ENCODE measurements at places on chromosomes 11 and 22.
A peak's percentile ranks its signal among the peaks of the same experiment; 100 is the strongest.

- DNase-seq: no peak
Measured at GRCh38 chr11:55719608-55720160, 53.6 kb upstream of the OR5D13 start.

DNA sequence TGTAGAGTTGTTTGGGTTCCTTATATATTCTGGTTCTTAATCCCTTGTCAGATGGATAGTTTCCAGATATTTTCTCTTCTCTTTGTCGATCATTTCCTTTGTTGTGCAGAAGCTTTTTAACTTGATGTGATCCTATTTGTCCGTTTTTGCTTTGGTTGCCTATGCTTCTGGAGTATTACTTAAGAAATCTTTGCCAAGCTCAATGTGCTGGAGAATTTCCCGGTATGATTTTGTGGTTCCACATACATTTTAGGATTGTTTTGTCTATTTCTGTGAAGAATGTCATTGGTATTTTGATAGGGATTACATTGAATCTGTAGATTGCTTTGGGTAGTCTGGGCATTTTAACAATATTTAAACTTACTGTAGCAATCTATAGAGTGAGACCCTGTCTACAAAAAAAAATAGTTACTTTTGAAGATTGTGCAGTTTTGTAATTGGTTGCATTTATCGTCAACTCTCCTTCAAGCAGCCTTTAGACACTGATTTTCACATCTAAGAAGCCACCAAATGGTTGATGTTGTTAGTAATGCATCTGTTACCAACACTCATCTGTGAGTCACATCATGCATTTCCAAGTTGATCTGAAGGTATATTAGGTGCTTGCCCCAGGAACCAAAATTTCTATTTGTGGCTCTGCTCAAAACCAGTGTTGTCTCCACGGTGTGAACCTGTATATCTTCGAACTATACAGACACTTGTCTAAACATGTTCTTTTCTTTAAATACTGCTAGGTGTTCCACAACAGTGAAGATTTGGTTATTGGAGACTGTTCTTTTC, 21.4 kb downstream of the XRCC6 start:
- DNase-seq: no peak

DNA sequence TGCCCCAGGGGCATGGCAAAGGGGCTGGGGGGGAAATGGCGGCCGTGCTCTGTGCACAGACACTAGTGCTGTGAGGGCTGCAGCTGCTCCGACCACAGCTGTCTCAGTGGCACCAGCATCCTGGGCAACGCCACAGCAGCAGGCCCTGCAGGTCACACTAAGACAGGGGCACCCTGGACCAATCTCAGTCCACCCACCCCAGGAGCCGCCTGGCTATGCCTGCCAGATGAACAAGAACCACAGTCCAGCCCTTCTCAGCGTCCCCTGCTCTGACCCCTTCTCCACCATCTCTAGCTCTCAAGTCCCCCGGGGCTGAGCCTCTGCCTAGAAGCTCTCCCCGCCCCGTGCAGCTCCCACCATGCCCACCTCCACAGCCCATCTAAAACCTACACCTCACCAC, 16.5 kb downstream of the TUBGCP6 start:
- DNase-seq: no peak

DNA sequence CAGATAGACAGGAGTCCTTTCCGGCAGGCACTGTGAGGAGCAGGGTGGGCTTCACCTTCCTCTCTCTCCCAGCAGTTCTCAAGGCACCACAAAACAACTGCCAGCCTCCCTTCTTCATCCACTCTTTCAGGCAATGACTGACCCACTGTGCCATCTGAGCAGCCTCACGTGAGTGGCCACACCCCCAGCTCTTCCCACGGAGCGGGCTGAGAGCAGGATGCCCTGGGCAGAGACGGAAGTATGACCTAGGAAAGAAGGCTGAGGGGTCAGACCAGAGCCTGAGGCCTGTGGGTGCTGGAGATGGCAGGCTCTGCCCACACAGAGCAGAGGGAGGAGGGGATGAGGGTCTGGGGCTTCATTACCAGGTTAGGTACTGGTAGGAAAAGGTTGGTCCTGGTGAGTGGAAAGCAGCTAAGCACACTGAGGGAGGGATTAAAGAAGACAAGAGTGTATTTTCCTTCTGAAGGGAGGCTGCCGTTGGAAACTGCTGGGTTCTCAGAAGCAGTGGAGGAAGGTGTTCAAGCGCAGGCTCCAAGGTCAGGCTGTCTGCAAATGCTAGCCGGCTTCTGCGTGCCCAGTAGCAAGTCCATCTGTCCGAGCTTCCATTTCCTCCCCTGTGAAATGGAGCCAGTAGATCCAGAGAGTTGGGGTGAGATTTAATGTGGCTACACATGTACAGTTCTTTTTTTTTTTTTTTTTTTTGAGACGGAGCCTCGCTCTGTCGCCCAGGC, 4.6 kb downstream of the NLRP6 start:
- DNase-seq: no peak

GRCh38 chr22:17284466-17284865, 65.2 kb upstream of the ADA2 start:
- no peak for DNase-seq

- no peak for DNase-seq
Measured at GRCh38 chr11:112087212-112087611, 539 bp downstream of the SDHD start.

DNA sequence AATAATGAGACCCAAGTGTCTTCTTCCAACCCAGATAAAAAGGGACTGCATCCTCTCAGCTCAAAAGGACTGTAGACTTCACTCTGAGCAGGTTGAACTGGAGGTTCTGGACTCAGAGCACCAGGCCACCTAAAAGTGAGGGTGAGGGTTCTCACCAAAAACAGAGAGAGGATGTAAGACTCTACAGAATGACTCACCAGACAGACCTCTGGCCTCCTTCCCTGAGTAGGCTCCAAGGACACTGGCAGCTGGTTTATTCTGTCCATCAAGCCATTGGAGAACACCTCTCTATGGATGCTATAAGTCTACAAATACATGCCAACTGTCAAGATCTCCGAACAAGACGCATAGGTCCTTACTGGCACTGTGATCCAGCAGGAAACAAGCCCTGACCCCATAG, 27.2 kb downstream of the FEZ1 start:
- DNase-seq: no peak

DNA sequence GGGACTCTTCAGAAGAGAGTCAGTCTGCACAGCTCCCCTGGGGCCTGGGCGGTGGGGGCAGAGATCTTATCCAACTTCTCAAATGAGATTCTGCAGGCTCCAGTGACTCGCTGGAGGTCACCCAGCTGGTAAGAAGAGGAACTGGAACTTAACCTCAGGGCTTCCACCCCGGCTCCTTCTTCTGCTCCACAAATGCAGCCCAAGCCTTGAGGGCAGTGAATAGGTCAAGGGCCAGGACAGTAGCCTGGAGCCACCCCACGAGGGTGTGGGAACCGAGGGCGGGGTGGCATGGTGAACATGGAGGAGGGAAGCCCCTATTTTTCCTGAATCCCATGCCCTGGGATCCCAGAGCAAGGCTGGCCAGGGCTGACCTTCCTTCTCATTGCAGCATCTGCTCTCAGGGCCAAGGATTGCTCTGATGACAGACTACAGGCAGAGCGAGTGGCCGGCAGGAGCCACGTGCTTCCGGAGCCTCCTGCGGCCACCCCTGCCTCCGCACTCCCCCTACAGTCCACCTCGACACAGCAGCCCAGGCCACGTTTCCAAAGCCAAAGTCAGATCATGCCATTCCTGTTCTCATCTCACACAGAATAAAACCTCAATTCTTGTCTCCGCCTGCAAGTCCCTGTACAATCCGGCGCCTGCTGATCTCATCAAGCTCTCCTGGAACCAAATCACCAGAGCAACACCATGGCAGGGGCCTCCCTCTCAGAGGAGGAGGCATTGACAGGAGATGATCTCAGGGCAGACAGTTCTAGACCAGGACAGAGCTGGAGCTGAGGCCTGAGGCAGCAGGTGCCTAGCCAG, 21.1 kb upstream of the UPK3A start:
- DNase-seq: peak; percentile 92

DNA sequence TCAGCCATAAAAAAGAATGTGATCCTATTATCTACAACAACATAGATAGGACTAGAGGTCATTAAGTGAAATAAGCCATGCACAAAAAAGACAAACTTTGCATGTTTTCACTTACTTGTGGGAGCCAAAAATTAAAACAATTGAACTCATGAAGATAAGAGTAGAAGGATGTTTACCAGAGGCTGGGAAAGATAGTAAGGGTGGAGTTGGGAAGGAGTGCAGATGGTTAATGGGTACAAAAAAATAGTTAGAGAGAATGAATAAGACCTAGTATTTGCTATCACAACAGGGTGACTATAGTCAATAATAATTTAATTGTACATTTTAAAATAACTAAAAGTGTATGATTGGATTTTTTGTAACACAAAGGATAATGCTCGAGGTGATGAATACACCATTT, 27.2 kb upstream of the IL10RA start:
- DNase-seq: no peak

GRCh38 chr11:13276454-13276831, 1.1 kb upstream of the BMAL1 start:
- DNase-seq: no peak

DNA sequence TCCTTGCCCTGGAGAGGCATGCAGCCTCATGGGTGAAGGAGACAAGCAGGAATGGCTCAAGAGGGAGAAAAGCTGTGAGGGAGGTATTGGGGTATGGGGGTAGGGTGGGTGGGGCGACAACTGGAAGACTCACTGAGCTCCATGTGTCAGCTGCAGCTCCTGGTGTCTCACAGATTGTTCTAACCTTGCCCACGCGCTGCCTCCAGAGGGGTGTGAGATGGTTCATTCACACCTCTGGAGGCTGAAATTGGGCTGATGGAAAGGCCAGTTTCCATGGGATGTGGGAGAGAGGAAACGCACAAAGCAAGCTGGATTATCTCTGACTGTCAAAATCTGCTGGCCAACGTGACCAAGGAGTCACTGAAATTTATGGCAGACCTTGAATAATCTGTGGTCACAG, 400.4 kb upstream of the NARS2 start:
- no peak for DNase-seq

DNA sequence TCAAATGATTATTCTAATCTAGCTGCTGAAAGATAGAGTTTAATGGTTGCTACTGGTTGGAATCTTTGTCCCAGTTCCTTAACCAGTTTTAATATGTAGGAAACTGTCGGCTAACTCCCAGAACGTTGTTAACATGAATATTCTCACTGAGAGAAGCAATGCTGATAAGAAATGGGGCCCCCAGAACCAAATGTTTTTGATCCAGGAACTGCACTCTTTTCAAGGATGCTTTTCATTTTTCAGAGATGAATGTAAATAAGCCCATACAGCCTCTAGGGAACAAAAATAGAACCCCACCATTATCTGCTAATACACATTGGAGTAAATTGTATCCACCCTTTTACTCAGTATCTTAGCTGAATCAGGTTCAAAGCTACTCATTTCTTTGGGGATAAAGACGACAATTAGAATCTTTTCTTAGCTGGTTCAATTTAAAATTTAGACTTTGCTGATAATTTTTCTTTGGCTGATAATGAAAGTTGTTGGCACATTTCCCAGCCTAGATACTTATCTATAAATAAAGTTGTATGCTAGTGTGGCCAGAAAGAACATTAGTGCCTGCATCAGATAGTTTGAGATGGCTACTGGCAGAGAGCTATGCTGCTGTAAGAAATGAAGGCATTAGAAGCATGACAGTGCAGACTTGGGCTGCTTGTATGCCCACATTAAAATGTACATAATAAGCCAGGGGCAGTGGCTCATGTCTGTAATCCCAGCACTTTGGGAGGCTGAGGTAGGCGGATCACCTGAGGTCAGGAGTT, 323.3 kb upstream of the PDGFD start:
- DNase-seq: no peak

- DNase-seq: no peak
Measured at GRCh38 chr11:61650781-61651571, 29.2 kb upstream of the DAGLA start.

- DNase-seq: no peak
Measured at GRCh38 chr11:115407496-115407895, 96.7 kb downstream of the CADM1 start.

DNA sequence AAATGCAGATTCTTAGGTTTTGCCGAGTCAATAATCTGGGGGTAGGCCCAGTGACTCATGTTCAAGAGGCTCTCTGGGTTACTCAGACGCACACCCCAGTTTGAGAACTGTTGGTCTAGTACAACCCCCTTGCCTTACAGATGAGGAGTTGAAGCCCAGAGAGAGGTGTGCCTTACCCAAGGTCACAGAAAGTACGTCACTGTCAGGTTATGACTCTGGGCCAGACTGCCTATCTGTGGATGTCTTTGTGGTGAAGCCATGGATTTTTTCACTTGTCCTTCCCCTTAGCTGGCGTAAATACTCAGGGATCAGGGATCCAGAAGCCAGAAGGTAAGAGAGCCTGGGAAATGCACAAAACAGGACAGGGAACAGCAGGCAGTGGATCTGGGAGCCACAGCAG, 25.2 kb upstream of the NECTIN1 start:
- DNase-seq: no peak

DNA sequence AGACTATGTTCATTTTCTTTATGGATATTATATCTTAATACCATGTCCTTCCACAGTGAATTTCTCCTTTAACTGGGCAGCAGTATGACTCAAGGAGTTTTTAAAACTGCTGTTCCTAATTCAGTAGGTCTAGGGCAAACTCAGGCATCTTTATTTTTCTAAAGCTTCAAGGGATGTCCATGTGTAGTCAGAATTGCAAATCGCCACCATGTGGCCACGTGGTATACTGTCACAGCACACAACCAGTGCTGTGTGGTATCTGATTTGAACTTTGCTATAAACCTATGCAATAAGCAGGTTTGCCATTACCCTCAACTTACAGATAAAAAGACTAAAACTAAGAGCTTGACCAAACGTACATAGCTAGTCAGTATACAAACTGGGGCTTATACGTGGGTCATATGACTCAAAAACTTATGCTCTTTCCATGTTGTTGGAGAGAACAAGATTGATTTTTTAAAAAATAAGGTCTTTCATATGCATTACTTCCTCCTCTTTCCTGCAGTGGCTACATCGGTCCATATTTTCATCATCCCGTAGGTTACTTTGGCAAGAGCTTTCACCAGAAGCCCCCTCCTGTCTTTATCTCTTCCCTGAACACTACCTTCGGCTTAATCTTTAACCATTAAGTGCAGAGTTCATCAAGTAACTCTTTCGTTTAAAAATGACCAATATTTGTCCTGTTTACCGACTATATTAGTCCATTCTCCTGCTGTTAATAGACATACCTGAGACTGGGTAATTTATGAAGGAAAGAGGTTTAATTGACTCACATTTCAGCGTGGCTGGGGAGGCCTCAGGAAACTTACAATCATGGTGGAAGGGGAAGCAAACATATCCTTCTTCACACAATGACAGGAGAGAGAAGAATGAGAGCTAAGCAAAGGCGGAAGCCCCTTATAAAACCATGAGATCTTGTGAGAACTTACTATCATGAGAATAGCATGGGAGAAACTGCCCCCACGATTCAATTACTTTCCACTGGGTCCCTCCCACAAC, 8.0 kb upstream of the HTATIP2 start:
- DNase-seq: peak; percentile 60

All from COLO829 (cell line).